Epithelial cell of alveolus of lung (primary cell): ENCODE measurements at places on chromosomes 3 and 15. TPM values are rescaled to one million over a fixed set of nuclear protein-coding genes. Genes with fewer than 3 reads are reported as not detected.

The SMCO1 gene
- total RNA-seq, result not detected in 2 replicates

The LYSMD4 gene
- total RNA-seq, result 3.6 and 4.0 TPM in 2 replicates

The MNS1 gene
- total RNA-seq, result 1.2 and 4.1 TPM in 2 replicates

The SAXO2 gene
- total RNA-seq, result 0.39 TPM in 1 of 2 replicates, not detected in the other

The METTL6 gene
- total RNA-seq, result 12.0 and 20.9 TPM in 2 replicates

The MLH1 gene
- total RNA-seq, result 23.6 and 34.8 TPM in 2 replicates
